Astrocyte (in vitro differentiated cells and primary cell): ENCODE measurements at places on chromosomes 12 and 14.
A peak's percentile ranks its signal among the peaks of the same experiment; 100 is the strongest.

DNA sequence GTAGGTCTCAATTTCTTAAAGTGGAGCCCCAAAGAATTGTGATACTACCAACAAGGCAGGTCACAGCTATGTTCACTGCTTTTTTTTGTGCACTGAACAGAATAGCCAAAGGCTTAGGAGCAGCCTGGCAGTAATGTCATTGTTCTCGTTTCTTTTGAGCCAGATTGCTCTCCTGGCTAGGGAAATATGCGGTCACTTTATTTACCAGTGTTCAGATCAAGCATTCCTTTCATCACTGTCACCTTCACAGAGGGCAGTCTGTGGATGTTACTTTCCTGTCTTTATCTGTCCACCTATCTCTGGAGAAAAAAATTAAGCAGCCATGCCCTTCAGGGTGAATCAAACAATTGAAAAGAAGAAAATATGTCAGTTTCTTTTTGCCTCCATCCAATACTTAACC lies 159.6 kb downstream of the BTG1 start:
- DNase-seq, result peak; percentile 60

DNA sequence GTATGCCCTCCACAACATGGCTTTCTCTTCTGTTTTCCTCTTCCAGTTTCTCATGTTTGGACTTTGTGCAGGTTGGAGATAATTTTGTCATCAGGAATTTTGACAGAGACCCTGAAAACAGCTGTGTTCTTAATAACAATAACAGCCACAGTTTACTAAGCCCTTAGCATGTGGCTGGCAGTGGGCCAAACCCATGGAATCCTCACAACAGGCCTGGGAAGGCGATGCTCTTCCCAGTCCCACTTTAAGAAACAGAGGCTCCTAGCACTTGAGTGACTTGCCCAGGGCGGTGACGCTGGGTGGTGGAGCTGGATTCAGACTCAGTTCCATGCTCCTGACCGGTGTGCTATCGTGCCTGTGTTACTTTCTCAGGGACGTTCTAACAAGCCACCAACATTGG lies 20.1 kb upstream of the PLEKHG3 start:
- peak; percentile 27 for DNase-seq

DNA sequence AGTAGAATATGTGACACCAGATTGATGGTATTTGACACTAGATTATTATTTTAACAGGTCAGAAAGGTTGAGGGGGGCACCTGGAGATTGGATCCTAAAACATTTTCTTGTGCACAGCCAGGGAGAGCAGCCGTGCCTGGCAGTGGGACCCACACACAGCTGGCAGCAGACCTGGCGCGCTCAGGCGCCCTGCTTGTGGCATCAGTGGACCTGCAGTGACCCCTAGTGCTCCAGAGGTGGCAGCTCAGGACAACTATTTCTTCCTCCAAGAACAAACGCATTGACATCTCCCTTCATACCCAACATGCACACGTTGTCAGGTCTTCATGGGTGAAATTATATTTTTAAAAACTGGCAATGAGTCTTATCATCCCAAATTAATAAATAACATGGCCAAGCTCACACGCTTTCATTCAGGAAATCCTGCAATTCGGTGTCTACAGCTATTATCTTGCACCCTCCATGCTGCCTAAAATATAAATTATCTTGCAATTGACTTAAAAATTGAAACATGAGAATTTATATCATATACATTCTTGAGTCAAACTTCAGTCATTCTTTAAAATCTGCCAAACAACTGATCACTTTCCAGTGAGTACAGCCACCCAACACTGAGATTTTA lies 7.7 kb upstream of the TMEM132D start:
- DNase-seq, result peak; percentile 23

- DNase-seq, result no peak
Measured at GRCh38 chr12:132458846-132459641, 30.9 kb upstream of the FBRSL1 start.

DNA sequence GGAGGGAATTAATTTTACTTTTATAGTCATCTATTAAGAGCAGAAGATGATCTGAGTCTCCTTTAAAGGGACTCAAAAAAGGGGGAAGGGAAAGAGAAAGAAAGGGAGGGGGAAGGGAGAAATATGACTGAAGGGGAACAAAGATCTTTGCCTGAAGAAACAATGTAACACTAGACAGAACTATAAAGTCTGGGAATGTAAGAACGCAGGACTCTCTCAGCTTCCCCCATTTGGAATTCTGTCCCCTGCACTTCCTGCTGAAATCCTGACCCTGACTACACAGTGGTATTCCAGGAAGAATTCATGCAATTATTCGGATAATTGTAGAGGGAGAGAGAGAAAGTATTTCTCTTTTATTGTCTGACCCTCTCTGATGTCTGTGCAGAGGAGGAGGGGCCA lies 8.6 kb upstream of the HOXC11 start:
- no peak for DNase-seq

- peak; percentile 99 for DNase-seq
Measured at GRCh38 chr12:106774005-106774807, at the start of gene RIC8B. Gene RIC8B (plus strand): TSS chr12:106774682. CDS start chr12:106774746, 64 bp downstream.

- no peak for DNase-seq
Measured at GRCh38 chr14:88322504-88323085, 474 bp downstream of the KCNK10 start.

DNA sequence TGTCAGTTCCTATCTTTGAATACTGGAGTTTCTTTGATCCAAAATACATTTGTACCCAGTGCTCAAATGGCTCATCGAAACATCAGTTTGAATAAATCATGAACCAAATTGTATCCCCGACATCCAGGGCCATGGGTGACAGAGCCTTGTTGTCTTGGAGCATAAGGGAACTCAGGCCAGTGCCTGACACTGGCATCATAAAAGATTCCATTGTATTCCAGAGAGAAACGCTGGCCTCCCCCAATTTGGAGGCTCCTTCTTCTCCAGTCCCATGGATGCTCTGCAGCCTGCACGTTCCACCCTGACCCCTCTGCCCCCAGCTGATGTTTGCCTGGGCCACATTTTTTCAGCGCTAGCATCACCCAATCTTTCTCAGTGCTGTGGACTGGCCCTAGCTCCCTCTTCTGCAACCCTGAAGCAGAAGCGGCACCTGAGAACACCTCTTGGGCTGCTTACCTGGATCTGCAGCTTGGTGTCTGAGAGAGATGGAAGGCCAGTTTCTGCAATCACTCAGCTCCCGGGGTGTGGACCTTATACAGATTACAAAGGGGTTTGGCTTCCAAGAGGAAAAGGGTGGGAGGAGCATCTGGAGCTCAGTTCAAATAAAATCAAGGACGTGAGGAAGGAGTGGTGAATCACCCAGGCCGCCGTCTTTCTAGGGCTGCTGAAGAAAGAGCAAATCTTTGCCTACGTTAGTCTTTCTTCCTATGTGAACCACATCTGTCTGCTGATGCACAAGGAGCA lies at the start of gene RNASE1:
TSS of gene RNASE1 (minus strand) at position 504 of the 744 bp plus-strand sequence. CDS start 776 bp downstream, outside the sequence.
- DNase-seq, result no peak

- DNase-seq, result no peak
Measured at GRCh38 chr14:68658943-68659931, 133.6 kb downstream of the ZFP36L1 start.

DNA sequence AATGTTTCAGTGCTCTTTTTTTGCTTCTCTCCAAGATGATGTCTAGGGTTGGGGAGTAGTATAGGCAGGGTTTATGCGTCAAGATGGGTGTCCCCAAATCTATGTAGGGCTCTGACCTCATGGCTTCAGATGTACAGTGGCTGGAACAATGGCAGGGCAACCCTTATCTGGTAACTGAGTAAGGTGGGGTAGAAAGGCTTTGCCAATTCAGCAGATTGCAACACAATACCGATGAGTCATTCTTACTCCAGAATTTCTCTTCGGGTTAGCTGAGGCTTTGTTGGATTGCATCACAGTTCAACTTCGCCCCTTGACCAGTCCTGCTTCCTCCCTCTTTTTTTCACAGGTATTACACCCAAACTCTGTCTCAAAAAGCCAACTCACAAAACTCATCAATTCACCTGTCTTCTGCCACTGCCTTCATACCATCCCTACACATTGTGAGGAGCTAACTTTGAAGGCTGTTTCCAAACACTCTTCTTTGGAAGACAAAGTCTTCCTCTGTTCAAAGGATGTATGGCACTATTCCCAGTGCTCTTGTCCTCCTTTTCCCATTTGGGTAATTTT lies 190.2 kb upstream of the CNOT2 start:
- DNase-seq, result peak; percentile 75

- DNase-seq, result no peak
Measured at GRCh38 chr14:31897581-31898186, 179.4 kb upstream of the ARHGAP5 start.

- peak; percentile 52 for DNase-seq
Measured at GRCh38 chr14:54893151-54893760, 9.4 kb downstream of the GCH1 start.

DNA sequence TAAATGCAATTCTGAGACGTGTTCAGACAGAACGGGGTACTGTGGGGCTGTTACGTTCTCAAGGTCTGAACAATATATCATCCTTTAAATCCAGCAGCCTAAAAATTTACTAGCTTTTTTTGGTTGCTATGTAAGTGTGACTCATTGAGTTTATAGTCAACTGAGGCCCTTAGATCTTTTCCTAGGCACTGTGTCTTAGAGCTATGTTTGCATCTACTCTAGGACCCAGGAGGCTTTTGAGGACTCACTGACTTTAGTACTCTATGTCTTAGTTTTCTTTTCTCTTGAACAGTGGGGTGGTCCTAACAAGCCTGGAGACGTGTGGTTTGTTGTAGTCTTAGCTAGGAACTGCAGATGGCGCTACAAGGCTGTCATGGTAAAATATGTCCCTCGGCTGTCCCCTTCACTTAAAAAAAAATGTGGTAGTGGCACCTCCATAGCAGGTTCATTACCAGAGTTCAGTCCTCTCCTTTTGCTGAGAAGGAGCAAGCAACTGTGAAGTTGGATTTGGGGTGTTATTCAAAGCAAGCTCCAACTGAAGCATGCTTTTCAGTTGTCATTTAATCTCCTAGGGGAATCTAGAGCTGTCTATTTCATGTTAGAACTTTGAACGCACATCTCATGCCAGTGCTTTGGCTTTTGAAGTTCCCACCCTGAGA lies 8.7 kb upstream of the SPATS2 start:
- no peak for DNase-seq

DNA sequence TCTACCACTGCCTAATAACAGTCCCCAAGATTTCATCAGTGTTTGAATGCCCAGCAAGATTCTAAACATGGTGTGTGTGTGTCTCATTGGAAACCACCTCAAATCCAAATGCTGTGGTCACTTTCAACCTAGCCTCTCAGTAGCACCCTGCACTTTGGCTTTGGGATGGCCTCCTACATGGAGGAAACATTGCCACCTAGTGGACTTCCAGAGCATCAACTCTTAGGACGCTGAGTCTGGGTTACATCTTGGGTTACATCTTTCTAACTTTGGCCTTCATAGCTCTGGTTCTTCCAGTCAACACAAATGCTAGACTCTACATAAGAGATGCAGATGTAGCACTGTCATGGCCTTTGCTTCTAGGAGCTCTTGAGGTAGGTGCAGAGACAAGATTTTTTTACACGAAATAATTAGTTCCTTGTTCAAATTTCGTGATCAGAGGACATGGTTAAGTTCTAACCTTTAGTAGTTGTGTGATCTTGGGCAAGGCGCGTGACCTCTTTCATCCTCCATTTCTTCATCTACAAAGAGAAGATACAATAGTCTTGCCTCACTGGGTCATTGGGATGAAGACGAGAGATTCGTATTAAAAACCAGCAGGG lies 113.5 kb upstream of the VASH1 start:
- DNase-seq, result peak; percentile 36

DNA sequence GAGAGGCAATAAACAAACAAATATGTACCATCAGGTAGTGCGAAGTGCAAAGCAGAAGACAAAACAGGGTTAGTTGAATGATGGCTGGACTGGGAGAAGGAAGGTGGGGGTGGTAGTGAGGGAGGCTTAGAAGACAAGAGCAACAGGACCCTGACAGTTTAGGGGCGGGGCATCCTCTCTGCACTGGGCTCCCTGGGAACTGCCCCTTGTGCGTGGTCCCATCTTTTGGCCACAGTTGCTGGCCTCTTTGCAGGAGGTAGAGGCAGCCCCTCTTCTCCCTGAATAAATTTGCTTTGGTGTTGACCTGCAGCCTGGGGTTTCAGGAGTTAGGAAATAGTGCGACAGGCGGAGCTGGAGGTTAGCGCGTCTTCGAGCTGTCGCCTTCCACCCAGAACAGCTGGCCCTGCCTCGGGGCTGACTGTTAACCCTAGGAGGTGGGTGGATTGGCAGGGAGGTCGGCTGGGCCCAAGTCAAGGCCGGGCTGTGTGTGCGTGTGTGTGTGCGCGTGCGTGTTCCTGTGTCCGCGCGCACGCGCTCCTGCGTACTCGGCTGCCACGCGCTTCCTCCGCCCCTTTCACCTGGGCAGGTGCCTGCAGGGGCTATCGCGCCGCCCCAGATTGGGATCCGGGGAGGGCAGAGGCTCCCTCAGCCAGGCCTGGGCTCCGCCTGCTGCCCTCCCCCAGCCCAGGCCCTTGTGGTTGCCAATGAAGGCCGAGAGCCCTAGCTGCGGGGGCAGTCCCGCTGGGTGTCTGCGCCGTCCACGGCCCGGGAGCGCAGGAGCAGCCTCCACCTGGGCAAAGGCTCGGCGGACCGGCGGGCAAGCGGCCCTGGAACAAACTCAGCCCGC lies 180.8 kb downstream of the ADCK1 start:
- no peak for DNase-seq

DNA sequence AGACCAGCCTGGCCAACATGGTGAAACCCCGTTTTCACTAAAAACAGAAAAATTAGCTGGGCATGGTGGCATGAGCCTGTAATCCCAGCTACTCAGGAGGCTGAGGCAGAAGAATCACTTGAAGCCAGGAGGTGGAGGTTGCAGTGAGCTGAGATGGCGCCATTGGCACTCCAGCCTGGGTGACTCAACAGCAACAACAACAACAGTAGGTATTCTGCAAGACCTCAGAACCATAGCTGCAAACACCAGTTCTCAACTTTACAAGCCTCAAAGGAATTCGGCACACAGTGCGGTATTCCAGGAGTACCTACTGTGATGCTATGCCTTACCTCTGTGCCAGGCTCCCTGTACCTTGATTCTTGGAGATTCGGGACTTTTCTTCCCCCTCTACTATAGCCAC lies 15.8 kb downstream of the FOXN3 start:
- no peak for DNase-seq

DNA sequence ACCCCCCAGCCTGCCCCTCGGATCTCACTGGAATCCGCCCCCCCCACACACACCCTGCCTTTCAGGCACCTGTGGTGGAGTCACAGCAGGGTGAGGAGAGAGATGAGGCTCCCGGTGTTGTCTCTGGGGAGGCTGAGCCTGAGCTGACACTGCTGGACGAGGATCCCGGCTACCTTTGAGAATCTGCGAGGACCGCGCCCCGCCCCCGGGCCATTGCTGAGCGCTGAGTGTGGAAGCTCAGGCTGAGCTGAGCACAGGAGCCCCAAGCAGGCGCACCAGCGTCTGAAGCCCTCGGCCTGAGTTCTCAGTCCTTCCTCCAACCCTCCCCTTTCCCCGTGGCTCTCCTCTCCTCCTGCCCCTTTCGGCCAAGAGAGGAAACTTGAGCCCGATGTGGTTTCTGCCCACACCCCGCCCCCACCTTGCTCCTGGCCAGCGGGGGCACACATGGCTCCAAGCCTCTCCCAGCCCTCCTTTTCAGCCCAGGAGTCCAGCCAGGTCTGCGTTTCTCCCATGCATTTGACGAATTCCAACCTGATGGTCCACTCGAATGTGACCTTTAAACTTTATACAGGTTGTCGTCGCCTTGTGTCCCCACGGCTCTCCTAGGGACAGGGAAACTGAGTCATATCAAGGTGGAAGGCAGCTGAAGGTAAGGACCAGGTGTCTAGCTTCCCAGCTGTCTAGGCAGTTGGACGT lies at the start of gene NFE2:
TSS of gene NFE2 (minus strand) at position 284 of the 696 bp plus-strand sequence. CDS start 5,767 bp downstream, outside the sequence.
- peak; percentile 74 for DNase-seq

GRCh38 chr12:122117979-122118378 lies 39.4 kb downstream of the MLXIP start:
- no peak for DNase-seq

GRCh38 chr12:67078957-67079356 lies 190.2 kb upstream of the CAND1 start:
- no peak for DNase-seq
